Left lung (tissue), 14 donors: ENCODE measurements at places on chromosomes 2 and 18. TPM values are rescaled to one million over a fixed set of nuclear protein-coding genes. Genes with fewer than 3 reads are reported as not detected.
A peak's percentile ranks its signal among the peaks of the same experiment; 100 is the strongest.

SLC19A3 gene
- 10.7 TPM for total RNA-seq

DNA sequence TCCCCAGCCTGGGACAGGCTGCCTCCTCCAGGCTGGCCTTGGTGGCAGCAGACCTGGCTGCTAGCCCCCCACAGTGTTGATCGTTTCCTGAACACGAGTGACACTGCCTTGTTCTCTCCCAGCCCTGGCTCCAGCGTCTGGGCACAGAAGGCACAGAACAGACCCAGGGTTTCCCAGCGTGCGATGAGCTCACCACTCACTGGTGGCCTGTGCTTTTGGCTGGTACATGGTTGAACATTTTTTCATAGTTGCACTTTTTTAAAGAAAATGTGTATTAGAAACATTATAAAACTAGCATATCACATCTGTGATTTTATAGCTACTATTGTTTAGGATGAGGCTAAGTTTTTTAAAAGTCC is 40.9 kb downstream of the SCTR start:
- DNase-seq: no peak
- no peaks in the 10 kb centered on the region for H3K36me3 ChIP-seq
- H3K27ac ChIP-seq: no peak overlapping the region
- no peaks in the 10 kb centered on the region for H3K27me3 ChIP-seq
- no peak overlapping the region for H3K4me3 ChIP-seq
- H3K4me1 ChIP-seq: peaks cover 19% of the 10 kb centered on the region

GRCh38 chr2:120568975-120569268 is 166.7 kb upstream of the GLI2 start:
- no peaks in the 10 kb centered on the region for H3K36me3 ChIP-seq
- DNase-seq: no peak
- H3K4me3 ChIP-seq: no peak overlapping the region

ALPI gene
- total RNA-seq: not detected

DNA sequence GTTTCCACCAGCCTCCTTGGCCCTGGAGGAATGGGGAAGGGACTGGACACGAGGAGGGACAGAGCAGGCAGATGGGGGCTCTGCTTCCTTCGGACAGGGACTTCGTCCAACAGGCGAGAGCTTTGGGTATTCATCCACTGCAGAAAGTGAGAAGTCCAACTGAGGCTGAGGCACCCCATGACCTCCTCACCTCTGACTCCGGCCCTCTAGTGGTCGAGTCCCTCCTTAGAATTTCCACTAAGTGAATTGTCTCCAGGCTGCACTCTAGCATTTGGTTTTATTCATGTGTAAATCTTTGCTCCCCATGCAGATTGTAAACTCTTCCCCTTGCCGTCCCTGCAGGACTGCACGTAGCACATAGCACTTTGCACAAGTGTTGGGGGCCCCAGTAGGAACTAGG is 75.6 kb downstream of the TMEM247 start:
- peaks cover 54% of the 10 kb centered on the region for H3K4me1 ChIP-seq
- peak overlapping the region; percentile 33 for H3K27ac ChIP-seq
- DNase-seq: no peak

- H3K27me3 ChIP-seq: no peaks in the 10 kb centered on the region
- H3K27ac ChIP-seq: no peak overlapping the region
- no peaks in the 10 kb centered on the region for H3K36me3 ChIP-seq
Measured at GRCh38 chr2:211756266-211756665, 782.3 kb downstream of the ERBB4 start.

GRCh38 chr2:39524756-39525635 is 87.9 kb upstream of the MAP4K3 start:
- no peaks in the 10 kb centered on the region for H3K36me3 ChIP-seq
- no peaks in the 10 kb centered on the region for H3K27me3 ChIP-seq
- H3K27ac ChIP-seq: no peak overlapping the region
- no peaks in the 10 kb centered on the region for H3K4me1 ChIP-seq

GRCh38 chr2:44777537-44777936 is 164.0 kb upstream of the SIX3 start:
- DNase-seq: no peak
- H3K27me3 ChIP-seq: no peaks in the 10 kb centered on the region
- no peak overlapping the region for H3K4me3 ChIP-seq
- H3K36me3 ChIP-seq: no peaks in the 10 kb centered on the region

- no peak for DNase-seq
- H3K27ac ChIP-seq: no peak overlapping the region
- H3K36me3 ChIP-seq: no peaks in the 10 kb centered on the region
Measured at GRCh38 chr18:59276047-59276446, 2.8 kb upstream of the RAX start.

DNA sequence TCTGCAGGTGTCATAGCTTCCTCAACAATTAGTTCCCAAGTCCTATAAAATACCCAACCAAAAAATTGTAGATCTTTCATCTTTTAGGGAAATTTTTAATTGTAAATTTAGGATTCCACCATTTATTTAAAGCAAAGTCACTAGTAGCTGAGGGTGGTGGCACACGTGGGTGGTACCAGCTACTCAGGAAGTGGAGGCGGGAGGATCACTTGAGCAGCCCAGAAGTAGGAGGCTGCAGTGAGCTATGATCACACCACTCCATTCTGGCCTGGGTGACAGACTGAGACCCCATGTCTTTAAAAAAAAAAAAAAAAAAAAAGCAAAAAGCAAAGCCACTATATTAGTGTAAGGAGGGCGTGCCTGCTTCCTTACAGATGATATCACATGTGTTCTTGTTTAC is 60.3 kb upstream of the GREB1L start:
- no peaks in the 10 kb centered on the region for H3K27me3 ChIP-seq
- no peaks in the 10 kb centered on the region for H3K36me3 ChIP-seq
- no peak overlapping the region for H3K27ac ChIP-seq

DNA sequence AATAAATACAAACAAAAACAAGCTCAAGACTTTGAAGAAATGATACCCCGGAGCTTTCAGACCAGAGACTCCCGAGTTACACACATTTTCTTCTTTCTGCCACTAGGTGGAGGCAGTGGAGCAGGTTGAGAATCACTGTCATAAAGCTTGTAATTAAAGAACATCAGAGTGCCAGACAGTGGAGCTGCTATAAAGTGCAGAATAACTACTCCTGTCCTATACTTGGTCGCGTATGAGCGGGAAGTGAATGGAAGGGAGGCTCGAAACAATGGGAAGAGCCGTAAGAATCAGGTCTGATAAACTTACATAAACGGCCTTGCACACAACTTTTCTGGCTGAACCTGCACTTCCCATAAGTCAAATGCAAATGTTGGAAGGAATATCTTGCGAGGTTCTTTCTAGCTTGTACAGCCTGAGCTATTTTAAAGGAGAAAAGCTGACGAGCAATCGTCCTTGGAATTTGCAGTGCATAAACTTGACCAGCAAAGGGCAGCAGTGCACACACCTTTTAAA is 189.0 kb downstream of the RPIA start:
- no peaks in the 10 kb centered on the region for H3K36me3 ChIP-seq
- H3K4me1 ChIP-seq: no peaks in the 10 kb centered on the region
- DNase-seq: no peak
- no peaks in the 10 kb centered on the region for H3K27me3 ChIP-seq
- H3K4me3 ChIP-seq: no peak overlapping the region
- no peak overlapping the region for H3K27ac ChIP-seq

GRCh38 chr2:10019174-10019573 is 24.2 kb upstream of the KLF11 start:
- H3K27me3 ChIP-seq: no peaks in the 10 kb centered on the region
- H3K4me3 ChIP-seq: no peak overlapping the region
- H3K4me1 ChIP-seq: no peaks in the 10 kb centered on the region

DOCK10 gene
- 47.4 TPM for total RNA-seq

CIB4 gene
- total RNA-seq: not detected

- H3K27ac ChIP-seq: peak overlapping the region; percentile 98
- H3K36me3 ChIP-seq: no peaks in the 10 kb centered on the region
- DNase-seq: no peak
- peaks cover 8% of the 10 kb centered on the region for H3K4me1 ChIP-seq
- H3K27me3 ChIP-seq: no peaks in the 10 kb centered on the region
Measured at GRCh38 chr2:109614715-109615636, 812 bp downstream of the SOWAHC start.
